HuH-7.5 (cell line): ENCODE measurements at places on chromosomes 16 and 17.

DNA sequence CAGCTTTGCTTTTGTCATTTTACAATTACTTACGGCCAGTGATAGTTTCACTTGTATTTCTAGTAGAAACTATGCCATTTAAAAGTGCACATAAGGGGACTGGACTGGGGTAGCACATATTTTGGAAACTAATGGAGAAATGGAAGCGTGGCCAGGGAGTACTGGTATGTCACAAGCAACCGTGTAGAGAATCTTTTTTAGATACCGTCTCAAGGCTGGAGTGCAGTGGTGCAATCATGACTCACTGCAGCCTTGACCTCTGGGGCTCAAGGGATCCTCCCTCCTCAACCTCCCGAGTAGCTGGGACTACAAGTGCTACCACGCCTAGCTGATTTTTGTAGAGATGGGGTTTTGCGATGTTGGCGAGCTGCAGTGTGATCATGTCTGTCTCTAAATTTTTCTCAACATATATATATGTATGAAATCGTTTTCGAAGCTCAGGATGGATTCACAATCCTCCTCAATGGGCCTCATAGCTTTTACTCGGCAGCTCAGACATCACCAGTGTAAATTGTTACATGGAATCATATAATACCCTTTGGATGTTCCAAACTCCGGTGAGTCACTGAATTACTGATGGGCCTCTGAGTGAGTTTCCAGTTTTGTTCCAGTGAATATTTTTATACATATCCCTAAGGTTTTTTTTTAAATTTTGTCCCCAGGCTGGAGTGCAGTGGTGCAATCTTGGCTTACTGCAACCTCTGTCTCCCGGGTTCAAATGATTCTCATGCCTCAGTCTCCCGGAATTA, 51.7 kb downstream of the ZNF778 start:
- DNase-seq, result no peak

DNA sequence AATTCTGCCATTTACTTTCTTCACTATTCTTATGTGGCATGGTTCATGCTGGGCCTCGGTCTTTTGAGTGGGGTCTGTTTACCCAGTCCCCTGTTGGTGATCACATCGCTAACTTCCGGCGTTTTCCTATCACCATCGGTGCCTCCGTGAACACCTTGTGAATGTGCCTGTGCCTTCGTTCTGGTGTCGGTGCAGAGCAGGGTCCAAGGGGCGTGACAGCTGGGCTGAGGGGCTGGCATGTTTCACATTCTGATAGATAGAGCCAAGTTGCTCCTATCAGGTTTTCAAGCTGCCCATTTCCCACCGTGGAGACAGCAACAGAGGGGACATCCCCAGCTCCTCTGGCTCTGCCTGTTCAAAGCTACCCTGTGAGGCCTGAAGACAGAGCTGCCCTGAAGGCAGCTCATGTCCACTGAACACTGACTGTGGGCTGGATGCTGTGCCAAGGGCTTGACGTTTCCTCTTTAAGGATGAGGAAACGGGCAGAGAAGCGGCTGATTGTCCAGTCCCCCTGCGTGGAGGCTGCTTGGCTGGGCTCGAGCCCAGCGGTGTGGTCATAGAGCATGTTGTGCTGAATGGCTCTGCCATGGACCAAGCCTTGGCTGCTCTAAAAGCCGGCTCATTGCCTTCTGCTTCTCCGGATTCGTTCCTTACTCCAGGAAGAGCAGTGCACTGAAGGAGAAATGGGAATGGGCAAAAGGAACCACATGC, 17.0 kb downstream of the DHODH start:
- no peak for DNase-seq

DNA sequence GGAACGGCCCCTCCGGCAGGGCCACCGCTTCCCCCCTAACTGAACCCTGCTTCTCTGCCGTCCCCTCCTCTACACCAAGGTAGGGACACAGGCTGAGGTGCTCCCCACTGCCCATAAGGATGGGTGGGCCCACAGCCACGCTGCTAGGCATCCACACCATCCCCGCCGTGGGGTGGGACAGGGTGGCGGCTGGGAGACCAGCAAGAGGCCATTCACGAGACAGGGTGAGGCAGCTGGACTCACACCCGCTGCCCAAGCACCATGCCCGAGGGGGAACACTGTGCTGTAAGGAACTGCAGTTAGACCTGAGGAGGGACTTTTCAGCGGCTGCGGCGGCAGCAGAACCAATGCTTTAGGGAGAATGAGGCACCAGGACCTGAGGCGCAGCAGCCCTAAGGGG, 47.5 kb upstream of the RRN3 start:
- no peak for DNase-seq

DNA sequence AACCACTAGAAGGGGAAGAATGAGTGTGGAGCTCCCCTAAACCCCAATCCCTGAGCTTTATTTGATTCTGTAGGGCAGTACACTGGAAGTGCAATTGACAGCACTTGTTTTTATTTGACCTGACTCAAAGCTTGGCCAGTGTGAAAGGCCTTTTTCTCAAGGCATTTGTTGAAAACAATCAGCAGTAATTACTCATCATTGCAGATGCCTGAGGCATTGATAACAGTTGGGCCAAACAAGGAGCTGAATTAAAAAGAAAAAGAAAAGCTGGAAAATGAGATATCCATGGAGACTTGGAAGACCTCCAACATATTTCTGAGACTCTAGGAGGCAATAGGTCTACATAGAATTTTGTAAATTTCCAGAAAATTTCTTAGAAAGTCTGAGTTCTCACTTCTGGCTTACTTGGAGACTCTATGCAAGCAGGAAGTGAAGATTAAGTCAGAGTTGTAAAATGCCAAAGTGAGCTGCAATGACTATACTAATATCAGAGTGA, 200.8 kb upstream of the KCNJ16 start:
- DNase-seq, result no peak
